NCI-H748 treated with DMSO at 0.1 percent for 48 hours (cell line): ENCODE measurements at places on chromosomes 16 and 17.
A peak's percentile ranks its signal among the peaks of the same experiment; 100 is the strongest.

DNA sequence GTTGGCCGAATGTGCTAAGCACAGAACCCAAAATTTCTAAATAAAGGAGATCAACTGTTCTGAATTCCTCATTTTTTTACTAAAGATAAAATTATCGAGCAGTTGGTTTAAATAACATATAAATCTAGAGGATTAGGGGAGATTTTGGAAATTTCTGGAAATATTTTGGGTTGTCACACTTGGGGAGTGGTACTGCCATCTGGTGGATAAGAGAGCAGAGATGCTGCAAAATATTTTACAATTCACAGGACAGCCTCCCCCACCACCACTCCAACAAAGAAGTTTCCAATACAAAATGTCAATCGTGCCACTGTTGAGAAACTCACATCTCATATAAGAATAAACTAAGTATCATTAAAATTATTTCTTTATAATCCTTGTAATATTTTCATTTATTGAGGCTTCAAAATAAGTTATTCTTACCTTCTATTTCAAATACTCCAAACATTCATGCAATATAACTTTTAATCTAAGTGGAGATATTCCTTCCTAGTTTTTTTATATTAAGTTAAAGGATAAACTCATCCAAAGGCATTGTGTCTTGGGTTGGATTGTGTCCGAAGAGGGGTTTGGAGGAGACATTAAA lies 17.0 kb upstream of the ABCA8 start:
- DNase-seq: no peak

- no peak for DNase-seq
Measured at GRCh38 chr17:77381185-77381700, 240.5 kb downstream of the SEC14L1 start.

DNA sequence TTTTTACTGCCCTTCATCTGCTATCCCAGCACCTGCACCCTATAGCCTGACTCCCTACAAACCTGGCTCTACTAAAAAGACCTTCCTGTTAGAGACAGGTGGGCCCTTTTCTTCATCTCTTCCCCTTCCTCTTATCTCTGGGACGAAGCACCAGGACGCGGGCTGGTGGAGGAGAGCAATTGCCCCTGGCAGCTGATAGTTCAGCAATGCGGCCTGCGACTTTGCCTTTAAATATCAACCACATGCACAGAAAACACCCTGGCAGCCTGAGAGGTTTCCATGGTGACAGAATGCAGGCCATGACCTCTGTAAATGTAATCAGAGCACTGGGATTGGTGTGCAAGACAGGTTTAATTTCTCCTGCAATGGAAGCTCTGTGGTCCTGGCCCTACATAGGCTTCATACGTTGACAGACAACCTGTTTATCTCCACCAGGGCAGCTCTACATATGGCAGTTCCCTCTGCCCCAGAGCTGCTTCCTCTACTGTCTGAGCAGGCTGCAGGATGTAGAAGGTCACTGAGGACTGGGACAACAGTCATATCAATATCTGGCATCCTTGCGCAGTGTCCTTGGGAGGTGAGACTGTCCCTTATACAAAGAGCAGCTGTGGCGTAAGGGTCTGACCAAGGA lies 10.0 kb upstream of the SKAP1 start:
- no peak for DNase-seq

GRCh38 chr16:67555795-67556212 lies 6.5 kb upstream of the CTCF start:
- DNase-seq: no peak

DNA sequence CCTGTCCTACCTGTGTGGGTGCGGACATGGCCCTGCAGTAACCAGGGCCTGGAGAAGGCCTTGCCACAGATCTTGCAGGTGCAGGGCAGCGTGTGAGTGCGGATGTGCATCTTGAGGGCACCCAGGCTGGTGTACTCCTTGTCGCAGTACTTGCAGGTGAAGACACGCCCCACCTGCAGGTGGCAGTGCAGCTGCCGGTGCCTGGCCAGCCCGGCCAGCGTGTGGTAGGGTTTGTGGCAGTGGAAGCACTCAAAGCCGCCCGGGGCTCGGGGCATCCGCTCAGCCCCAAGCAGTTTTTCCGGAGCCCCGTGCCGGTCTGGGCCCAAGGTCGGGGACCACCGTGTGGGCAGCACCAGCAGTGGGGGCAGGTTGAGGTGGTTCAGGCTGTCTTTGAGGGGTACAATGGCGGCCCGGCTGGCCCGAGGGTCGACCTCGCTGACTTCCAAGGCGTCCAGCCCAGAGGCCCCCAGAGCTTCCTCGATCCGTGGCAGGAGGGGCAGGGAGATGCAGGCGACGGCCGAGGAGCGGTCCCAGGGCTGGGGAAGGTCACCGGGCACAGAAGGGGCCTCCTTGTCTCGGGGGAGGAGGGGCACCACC lies 5.1 kb downstream of the SNAI3 start:
- no peak for DNase-seq

DNA sequence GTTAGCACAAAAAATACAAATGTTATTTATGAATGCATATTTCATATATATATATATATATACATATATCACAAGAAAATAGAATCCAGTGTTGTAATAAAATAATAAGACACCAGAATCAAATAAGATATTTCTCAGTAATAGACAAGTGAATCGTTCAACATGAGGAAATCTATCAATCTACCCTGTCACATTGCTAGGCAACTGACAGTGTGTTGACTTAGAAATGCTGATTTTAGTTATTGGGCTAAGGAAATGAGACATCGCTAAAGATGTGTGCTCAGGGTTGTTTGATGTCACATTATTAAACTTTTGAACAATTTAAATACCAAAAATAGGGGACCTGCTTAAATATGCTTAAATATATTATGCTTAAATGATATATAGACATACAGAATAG lies 49.9 kb upstream of the DNAH9 start:
- DNase-seq: no peak

DNA sequence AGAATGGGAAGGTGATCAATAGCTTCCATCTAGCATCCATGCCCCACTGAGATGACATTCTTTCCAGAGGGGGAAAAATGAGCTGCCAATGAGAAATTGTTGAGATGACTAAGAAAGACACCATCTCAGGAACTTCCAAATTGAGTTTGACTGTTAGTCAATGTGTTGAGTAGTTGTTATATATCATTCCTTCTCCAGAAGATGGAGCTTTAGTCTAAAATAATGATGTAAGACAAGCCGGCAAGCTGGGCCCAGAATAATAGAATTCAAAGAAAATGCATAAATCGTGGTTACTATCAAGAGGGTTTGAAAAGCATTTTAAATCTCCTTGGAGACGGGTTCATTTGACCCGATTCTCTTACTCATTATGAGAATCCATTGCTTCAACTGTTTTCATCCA lies 71.0 kb upstream of the ATF7IP2 start:
- no peak for DNase-seq

DNA sequence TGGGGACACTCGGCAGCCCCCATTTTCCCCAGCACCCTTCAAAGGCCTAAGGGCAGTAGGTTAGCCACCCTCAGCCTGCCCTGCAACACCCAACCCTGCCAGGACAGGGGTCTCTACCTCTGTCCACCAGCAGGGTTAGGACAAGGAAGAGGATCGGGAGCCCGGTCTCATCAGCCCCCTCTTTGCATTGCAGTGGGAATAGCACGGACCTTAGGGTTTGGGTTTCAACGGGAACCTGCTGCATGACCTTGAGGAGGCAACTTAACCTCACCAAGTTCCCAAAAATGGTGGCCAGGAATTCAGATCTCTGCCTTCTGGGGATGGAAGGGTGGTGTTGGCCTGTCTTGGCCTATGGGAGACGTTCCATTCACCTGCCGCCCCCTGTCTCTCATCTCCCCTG lies 20.2 kb upstream of the SPPL2C start:
- DNase-seq: no peak

DNA sequence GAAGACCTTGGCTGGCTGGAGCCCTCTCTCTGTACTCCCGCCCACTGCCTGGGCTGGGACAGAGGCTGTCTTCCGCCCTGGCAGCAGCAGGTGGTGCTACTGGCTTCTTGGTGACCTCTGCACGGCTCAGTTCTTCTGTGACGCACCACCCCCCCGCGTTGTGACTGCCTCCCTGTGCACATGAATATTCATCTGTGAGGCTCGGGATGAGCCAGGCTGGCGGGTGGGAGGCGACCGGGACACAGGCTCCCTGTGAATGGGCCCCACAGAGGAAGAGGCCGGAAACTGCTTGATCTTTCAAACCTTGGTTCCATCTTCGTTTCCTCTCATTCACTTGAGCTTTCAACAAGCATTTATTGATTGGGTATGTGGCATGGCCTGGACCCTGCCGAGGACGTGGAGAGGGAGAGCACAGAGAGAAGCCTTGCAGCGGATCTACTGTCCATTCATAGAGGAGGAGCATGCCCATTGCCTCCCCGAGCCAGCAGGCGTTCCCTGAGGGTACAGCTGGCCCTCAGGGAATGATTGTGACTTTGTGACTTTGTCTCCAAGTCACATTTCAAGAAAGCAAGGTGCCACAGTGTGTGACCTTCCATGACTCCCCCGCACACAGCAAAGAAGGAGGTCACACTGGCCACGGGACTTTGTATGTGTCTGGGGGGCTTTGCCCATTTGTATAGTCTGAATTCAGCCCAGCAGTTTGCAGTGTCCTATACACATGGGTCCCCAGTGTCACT lies 45.0 kb downstream of the B9D1 start:
- DNase-seq: no peak

DNA sequence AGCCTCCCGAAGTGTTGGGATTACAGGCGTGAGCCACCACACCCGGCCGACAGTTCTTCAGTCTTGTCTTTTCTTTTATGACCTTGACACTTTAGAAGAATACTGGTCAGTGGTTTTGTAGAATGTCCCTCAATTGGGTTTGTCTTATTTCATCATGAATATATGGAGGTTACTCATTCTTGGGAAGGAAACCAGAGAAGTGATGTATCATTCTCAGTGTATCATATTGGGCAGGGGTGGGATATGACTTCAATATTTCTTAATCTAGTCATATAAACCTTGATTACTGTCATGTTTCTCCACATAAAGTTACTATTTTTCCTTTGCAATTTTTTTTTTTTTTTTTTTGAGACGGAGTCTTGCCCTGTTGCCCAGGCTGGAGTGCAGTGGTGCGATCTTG lies 36.9 kb downstream of the SNTB2 start:
- no peak for DNase-seq

DNA sequence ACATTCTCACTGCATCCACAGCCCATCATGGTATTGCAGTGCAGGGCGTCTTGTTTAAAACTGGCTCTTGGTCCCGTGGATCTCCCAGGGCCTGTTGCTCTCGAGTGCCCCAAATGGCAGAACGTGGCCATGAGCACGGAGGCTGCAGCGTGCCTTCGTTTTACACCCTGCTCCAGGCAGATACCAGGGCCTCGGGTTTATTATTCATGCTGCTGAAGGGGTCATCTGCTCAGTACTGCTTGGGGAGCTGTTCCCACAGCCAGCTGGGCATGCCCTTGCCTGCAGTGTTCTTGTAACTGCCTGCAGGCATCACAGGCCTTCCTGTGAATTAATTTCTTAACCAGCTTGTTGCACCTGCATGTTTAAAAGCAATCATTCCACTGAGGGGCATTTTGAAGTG lies 129.7 kb upstream of the CHMP6 start:
- DNase-seq: no peak

DNA sequence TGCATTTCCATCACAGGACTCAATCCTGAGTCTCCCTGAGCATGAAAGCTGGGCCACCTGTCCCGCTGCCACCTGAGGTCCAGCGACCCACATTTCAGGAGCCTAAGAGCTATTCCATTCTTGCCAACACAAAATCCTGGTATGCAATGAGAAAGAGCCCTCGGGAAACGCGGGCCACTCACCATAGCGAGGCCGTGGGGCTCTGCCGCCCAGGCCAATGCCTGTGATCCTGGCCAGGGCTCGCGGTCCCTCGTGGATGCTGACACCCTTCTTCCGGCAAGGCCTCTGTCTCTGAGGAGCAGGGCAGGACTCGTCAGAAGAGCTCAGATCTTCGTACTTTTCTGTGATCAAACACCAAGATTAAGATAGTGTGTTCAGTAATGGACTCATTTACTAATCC lies 11.6 kb downstream of the NUDT16L1 start:
- DNase-seq: no peak

- no peak for DNase-seq
Measured at GRCh38 chr16:6804461-6804860, 528.2 kb upstream of the RBFOX1 start.

GRCh38 chr16:7397901-7398300 lies 65.3 kb downstream of the RBFOX1 start:
- DNase-seq: no peak

DNA sequence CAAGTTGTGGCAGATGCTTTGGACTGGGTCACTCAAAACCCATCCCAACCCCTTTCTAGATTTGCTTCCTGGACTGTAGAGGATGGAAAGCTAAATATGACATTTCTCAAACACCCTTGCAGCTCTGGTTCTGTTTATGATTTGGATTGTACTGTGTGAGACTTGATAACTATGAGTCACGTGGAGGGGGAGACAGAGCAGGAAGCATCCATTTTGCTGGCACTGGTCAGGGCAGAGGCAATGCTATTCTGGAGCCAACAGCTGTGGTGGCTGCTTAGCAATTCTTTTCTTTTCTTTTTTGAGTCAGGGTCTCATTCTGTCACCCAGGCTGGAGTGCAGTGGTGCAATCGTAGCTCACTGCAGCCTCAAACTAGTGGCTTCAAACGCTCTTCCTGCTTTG lies 13.6 kb upstream of the TERF2 start:
- no peak for DNase-seq

DNA sequence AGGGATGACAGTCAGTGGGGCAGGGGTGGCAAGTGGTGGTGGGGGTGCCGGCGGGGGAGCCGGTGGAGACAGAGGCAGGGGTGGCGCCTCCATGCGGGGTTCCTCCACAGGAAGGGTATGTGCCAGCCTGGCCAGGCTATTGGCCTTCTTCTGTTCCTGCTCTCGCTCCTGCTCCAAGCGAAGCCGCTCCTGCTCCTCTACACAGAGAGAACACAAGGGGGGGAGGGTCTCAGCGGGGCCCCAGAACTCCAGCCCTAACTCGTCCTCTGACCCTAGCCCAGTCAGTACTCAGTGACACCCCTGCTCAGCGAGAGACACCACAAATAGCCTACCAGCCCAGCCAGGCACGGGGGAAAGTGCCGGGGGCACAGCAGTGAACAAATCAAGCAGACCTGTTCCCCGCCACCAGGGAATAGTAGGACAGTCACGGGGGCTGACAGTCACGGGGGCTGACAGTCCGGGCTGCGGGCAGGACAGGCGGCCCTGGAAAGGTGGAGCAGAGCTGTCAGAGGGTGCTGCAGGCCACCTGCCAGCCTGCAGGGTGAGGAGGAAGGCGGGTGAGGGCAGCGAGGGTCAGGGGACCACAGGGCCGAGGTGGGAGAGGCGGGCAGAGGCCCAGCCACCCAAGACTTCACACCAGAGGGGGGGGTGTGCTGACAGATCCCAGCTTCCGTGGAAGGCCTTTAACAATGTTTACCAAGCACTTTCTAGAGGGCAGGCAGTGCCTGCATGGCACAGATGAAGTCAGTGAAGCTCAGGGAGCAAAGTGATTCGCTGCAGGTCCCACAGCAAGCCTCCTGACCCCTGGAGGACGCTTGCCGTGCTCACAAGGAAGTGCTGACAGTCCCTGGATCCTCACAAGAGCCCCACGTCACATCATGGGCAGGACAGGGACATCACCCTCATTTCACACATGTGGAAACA lies 5.3 kb downstream of the MNT start:
- DNase-seq: no peak

- DNase-seq: peak; percentile 62
Measured at GRCh38 chr17:40111221-40112128, 10.3 kb upstream of the MSL1 start.

GRCh38 chr17:36705874-36706731 lies 104.7 kb downstream of the MRM1 start:
- DNase-seq: peak; percentile 49
